ENCODE measurements at places on chromosomes 5 and 9.

GRCh38 chr5:136992796-136993489 is 506.2 kb downstream of the SPOCK1 start:
- no peak for DNase-seq

DNA sequence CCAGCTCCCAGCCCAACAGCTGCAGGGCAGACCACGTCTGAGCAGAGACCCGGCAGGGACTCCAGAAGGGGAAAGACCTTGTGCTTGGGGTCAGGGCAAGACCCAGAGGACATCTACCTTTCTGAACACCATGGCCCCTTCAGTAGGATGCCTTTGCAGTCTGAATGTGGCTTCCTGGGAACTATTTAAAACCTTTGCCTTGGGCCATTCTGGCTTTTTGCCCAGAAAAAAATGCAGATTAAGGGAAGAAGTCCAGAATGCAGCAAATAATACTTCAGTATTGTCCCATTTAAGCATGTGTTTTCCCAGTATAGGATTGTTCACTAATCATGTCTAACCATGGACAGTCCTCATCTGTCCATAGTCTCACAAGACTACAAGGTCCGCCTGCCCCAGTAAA is 67.5 kb upstream of the ERCC6L2 start:
- no peak for DNase-seq

GRCh38 chr5:115417076-115417475 is 120.6 kb upstream of the CCDC112 start:
- DNase-seq = no peak

DNA sequence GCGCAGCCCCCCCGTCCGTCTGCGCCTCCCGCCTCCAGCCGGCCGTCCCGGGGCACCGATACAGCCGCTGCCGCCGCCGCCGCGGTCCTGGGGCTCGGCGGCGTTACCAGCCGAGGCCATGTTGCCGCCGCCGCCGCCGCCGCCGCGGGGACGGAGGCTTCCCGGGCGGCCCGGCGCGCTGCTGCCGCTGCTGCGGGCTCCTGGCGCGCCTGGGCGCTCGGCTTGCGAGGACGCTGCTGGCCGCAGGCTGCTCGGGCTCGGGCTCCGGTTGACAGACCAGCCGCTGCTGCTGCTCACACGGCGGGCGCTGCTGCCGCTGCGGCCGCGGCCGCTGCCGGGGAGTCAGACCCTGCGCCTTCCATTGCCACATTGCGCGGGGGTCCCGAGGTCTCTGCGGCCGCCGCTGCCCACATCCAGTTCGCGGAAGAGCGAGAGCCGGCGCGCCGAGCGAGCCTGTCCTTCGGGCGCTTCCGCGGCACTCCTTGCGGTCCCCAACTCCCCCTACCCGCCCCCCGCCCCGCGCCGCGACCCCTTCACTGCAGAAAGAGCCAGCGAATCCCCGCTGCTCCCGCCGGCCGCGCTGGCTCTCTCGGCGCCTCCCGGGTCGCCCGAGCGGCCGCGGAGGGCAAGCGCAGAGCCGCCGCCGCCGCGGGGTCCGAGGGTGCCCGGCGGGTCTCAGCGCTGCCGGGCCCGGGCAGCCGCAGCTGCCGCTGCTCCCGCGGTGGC is 8.4 kb downstream of the PTCH1 start:
- no peak for DNase-seq

DNA sequence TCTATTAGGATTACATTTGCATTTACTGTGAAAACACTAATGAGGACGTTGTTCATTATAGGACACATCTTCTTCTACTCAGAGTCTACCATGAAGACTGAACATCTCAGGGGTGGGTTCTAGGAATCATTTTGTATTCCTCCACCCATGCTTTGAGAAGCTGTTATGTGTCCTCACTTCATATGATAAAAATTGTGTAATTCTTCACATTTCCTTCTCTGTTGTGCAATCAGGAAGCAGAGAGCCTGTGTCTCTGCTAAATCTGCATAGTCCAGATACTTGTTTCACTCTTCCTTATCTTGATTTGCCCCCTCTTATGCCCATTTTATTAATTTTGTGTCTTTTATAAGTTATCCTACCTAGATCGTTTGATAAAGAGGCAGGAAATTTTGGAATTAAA is 97.8 kb upstream of the IQGAP2 start:
- no peak for DNase-seq

DNA sequence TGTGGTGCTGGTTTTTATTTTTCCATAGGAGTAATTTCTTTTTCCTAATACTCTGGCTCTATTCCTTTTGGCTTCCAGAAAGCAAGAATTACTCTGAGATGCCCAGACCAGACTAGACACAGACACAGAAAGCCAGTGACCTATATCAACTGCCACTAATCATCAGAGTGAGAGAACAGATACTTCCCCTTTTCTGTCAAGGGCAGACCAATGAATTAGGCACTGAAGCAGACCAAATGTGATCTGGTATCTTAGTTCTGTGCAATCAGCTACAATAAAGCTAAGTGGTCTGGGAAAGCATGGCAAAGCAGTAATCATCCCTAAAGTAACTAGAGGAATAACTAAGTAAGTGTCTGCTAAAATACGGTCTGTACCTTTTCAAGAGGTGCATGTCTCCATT is 239.1 kb downstream of the ELAVL2 start:
- DNase-seq = no peak

DNA sequence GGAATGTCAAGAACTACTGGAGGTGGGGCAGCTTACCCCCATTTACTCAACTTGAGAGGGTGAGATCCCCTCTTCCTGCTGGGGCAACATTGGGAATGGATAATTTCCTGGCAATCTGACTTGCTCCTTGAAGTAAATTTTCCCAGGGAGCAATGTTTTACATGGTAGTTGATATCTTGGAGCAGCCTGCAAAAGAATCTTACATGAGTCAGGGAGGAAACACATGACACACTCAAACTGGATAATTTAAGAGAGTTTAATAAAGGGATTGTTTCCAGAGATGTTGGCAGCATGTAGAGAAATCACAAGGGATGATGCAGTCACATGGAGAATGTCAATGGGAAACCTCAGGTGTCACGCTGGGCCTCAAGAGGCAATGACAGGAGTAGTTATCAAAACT is 212.5 kb downstream of the GAS1 start:
- DNase-seq = no peak

GRCh38 chr5:94505327-94506068 is 112.9 kb downstream of the KIAA0825 start:
- no peak for DNase-seq

GRCh38 chr9:38284039-38284575 is 108.4 kb upstream of the ALDH1B1 start:
- DNase-seq = no peak

GRCh38 chr9:135083831-135084230 is 3.6 kb upstream of the OLFM1 start:
- no peak for DNase-seq

GRCh38 chr5:178241231-178241663 is 8.6 kb upstream of the PHYKPL start:
- no peak for DNase-seq

DNA sequence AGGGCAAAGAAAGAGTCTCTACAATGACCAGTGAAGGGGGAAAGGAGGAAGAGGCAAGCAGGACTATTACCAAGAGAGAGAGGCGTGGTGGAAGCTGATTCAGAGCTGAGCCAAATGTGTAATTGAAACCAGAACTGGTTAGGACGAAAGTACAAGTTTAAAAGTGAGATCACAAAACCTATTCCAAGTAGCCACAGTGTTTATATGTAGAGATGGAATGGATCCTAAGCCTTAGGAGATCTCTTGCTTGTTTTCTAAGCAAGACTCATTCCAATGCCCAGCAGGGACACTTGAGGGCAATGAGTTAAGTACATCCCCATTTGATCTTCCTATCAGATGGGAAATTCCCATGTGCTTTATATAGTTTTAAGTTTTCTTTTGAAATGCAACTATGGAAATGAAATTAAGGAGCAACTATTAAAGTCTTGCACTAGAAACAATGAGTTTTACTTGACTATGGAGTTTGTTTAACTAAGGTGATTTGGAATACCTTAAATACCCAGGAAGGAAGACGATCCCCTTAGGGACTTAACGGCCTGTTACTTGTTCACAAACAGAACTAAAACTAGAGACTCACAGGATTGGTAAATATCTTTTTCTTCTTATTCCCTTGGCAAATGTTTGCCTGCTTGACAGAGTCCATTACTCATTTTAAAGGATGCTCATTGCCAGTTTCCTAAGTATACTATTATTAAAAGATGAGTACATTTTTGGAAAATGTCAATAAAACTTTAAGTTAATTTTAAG is 51.1 kb upstream of the SNX2 start:
- DNase-seq = no peak

Measured in effector CD4-positive, alpha-beta T cell (primary cell).